NCI-H82 (cell line): ENCODE measurements at places on chromosomes 7 and 10.

DNA sequence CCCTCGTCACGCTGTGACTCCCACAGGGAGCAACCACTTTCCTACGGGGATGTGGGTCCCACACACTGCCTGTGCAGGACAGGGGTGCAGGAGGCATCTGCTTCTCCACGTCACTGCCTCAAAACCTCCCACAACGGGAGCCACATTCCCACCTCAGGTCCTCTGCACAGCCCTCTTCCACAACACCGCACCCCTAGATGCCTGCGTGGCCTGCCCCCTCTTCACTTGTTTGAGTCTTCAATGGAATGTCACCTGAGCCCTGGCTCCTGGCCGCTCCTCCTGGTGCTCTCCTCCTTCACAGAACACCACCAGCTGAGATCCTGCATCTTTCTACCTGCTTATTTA lies 73.6 kb downstream of the MAD1L1 start:
- DNase-seq, result no peak

DNA sequence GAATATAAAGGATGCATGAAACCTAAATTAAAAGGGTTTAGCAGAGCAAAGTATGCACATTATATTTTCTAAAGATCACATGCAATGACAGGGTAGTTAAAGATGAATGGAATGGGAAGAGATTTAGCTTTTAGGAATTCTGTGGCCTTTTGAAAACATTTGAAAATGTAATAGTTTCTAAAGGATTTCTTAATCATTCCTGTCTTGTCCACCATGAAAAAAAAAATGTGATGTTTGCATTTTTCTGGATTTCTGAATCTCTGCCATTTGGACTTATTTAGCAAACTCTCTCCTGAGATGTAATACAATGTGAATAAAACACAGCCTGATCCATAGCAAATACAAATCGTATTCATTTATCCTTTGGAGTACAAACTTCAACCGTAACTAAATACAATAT lies 126.6 kb upstream of the RAB11FIP2 start:
- DNase-seq, result no peak

GRCh38 chr10:132546567-132547420 lies 9.2 kb downstream of the INPP5A start:
- no peak for DNase-seq

- no peak for DNase-seq
These were observed 330.9 kb upstream of the ZNF32 start for GRCh38 chr10:43979551-43979950.

GRCh38 chr7:149430192-149430591 lies 30.7 kb downstream of the ZNF777 start:
- no peak for DNase-seq

- no peak for DNase-seq
These were observed 30.5 kb downstream of the PPIF start for GRCh38 chr10:79377557-79378382.

DNA sequence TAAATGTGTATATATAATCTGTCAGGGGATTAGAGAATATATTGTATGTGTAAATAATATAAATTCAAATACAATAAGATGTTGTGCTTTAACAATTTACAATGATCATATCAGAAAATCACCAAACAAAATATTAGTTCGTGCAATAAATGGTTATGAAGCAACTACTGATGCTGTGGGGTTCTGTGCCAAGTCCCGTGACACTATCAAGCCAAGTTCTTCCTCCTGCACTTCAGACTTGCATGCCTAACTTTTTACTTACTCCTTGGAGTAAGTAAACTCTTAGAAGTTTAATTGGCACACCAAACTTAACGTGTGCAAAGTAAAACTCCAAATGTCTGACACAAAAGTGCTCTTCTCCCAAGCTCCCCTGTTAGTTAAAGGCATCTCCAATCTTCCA lies 26.5 kb upstream of the TMEM254 start:
- no peak for DNase-seq

DNA sequence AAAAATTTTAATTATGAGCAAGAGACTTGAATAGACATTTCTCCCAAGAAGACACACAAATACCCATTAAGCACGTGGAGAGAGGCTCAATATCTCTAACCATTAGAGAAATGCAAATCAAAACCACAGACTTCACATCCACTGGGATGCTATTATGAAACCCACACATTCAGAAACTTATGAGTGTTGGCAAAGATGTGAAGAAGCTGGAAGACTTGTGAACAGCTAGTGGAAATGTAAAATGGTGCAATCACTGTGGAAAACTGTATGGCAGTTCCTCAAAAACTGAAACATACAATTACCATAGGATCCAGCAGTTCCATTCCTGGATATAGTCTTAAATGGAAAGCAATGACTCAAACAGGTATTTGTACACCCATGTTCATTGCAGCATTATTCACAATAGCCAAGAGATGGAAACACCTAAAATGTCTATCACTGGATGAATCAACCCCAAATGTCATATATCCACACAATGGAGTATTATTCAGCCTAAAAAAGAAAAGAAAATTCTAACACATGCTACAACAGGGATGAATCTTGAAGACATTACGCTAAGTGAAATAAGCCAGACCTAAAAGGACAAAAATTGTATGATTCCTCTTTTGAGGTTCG lies 53.5 kb upstream of the FRMD4A start:
- DNase-seq, result no peak

- DNase-seq, result no peak
These were observed 5.6 kb downstream of the DPYSL4 start for GRCh38 chr10:132192076-132192975.

GRCh38 chr7:518630-519483 lies 789 bp downstream of the PDGFA start:
- peak; percentile 23 for DNase-seq

- DNase-seq, result no peak
These were observed 56.2 kb downstream of the HK1 start for GRCh38 chr10:69334302-69335062.

DNA sequence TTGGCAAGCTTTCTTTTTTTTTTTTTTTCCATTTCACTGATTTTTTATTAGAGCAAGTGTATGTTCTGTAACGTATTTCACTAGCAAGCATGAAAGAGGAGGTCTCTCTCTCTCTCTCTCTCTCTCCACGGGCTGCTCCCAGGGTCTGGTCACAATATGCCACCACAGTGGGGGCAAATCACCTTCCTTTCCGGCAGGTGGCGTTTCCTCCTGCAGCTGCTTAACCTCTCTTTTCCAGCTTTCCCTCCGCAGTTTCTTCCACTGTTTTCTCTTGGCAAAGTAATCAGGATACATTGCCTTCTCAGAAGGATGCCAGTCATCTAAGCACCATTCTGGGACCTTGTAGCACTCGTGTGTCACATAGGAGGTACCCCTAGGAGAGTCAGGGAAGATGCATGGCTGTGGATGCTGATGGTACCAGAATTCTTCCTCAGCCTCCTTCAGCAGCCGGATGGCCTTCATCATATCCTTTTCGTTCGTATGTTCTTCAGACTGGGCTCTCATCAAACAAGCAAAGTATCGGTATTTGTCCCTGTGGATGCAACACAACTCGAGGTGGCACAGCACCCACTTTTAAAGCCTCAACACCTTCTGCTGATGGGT lies 197.3 kb upstream of the PODXL start:
- DNase-seq, result peak; percentile 67

DNA sequence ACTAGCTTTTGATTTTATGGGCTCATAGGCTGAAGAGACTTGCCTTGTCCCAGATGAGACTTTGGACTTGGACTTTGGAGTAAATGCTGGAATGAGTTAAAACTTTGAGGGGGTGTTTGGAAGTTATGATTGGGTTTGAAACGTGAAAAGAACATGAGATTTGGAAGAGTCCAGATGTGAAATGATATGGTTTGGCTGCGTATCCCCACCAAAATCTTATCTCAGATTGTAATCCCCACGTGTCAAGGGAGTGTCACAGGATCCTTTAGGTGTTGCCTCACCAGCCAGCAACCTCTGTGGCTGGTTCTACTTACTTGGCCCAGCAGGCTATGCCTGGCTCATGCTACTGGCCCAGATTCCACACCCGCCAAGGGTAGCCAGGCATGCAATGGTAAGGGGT lies 119.6 kb upstream of the NPY start:
- DNase-seq, result no peak

DNA sequence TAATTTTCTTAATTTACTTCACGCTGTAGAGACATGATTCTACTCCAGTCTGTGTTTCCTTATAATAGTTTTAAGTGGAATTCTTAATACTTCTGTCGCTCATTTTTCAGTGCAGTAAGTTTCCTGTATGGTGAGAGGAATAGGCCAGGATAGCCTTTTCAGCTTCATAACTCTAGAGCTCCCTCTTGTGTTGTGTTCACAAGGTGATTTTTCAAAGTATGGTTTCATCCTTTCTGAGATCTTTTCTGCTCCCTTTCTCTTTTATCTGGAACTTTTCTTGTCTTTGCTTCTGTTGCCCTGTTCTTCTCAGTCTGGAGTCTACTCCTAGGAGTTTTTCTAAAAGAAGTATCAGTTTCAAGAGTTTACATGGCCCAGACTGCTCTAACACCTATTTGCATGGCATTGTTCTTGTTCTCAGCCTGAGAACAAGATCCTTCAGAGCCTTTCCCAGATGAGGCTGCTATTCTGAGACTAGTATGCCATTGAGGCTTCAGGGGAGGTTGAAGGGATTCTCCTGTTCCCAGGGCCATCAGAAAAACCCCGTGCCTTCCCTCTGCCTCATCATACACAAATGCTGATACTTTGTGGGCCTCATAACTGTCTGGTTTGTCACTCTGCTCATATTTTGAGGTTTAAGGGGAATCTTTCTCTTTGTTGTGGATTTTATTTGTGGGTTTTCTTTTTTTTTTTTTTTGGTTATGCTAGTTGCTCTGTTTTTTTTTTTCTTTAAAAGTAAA lies 21.8 kb downstream of the NET1 start:
- peak; percentile 59 for DNase-seq

- DNase-seq, result no peak
These were observed 732.9 kb upstream of the LRRN3 start for GRCh38 chr7:110358028-110358427.

DNA sequence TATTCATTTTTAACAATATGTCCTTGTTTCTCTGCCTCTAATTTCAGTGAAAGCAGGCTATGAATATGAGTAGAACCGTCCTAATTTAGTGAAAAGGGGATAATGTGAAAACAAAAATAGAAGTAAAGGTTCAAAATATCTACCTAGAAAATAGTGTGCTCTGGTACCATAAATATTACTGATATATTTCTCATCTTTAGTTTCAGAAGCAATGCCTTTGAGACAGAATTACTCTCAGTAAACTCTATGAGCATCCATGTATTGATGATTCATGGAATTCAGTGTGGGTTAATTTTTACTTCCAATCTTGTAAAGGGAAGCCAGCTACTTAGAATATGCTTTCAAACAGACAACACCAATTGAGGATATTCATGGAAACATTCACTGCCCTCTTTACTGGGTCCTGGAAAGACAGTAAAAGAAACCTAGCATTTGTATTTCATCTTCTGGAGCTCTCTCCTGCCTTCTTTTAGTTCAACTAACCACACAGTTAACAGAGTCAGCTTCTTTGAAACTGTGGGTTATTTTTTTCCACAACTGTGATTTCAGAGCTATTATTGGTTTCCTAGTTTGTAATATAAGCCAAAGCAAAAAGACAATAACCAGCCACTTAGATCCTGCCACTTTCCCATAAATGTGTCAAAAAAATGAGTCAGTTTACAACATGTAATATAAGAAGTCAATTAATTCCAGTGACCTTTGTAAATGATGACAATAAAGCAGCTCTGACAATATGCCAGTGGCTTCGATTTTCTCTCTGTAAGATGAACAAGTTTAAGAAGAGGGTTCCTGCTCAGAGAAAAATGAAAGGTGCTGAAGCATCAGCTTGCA lies 1.7 kb downstream of the LRRN3 start:
- no peak for DNase-seq

GRCh38 chr7:18475488-18475887 lies 20.1 kb upstream of the HDAC9 start:
- DNase-seq, result no peak

DNA sequence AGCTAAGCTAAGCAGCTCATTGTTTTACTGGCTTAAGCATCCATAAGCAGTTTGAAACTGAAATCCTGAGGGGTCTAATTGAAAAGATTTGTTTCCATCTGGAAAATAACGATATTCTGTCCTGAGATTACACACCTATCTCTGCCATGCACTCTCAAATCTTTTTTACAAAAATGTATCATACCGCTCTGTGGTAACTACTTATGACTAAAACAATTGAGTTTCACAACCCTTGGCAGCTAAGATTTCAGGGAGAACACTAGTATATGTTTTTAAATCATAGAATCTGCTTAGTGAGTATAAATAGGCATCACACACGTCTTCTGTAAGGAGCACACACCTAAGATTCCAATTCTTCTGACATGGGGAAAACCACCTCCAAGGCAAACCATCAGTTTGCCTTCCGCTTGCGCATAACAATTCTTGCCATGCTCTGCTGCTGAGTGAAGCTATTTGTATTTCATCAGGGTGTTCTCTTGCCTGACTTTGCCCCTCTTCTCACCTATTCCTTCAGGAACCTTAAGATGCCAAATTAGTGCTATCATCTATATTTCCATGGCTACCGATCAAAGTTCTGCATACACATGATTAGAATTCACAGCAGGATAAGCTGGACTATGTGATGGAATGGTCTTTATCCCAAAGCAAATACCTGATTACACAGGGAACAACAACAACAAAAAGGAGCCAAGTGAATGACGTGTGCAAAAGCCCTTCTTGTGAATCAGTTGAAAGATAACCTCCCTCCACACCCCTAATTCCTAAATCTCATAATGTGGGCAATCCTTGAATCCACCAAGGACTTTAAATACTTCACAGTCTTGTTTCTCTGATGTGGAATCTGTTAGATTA lies 40.9 kb downstream of the PRPF18 start:
- DNase-seq, result peak; percentile 43

DNA sequence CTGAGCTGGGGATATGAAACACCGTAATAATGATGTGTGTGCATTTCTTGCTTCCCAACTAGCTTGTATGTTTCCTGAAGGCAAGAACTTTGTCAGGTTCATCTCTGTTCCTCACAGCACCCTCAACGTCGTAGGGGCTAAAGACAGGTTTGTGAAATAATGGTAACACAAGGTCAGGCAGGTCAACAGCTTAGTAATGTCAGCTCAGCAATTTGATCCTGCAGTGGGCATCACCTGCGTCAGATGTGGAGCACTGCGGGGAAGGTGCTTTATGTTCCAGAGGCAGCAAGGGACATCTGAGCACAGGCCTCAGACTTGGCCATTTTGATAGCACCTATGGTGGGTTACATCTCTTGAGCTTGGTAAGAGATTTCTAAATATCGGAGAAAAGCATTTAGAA lies 51.8 kb upstream of the BTBD16 start:
- no peak for DNase-seq

- DNase-seq, result no peak
These were observed 21.7 kb downstream of the KLHDC10 start for GRCh38 chr7:130091999-130092398.

GRCh38 chr7:132472463-132473120 lies 103.7 kb downstream of the PLXNA4 start:
- DNase-seq, result peak; percentile 18
